ENCODE measurements at places on chromosomes 2 and 18. TPM values are rescaled to one million over a fixed set of nuclear protein-coding genes. Genes with fewer than 3 reads are reported as not detected.

DNA sequence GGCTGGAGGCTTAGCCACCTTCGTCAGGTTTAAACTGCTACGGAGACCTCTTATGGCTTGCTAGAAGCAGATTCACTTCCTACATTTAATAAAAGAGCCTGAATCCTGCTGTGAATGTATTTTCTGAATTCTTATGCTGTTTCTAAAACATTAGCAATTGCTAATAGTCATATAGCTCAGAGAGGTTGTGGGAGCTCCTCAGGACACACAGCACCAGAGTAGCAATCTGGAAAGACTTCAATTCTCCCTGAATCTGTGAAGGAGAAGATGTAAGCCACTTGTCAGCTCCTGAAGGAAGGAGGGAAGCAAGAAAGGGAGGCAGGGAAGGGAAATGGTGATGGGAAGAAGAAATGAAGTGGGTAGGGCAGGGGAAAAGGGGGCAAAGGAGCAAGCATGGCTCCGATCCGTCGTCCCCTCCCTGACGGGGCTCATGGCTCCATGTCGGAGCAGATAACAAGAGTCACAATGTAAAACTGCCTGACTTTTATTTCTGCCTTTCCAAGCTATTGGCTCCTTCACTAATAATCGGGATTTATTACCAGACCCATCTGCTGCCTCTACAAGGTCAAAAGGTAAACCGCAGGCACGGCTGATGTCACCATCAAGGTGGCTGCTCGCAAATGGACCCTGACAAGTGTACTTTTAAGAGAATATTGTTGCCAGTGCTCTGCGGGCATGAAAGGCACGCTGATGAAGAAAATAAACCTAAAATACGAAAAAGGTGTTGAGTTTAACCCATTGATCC, 656.0 kb upstream of the SALL3 start:
- no peak for DNase-seq

DNA sequence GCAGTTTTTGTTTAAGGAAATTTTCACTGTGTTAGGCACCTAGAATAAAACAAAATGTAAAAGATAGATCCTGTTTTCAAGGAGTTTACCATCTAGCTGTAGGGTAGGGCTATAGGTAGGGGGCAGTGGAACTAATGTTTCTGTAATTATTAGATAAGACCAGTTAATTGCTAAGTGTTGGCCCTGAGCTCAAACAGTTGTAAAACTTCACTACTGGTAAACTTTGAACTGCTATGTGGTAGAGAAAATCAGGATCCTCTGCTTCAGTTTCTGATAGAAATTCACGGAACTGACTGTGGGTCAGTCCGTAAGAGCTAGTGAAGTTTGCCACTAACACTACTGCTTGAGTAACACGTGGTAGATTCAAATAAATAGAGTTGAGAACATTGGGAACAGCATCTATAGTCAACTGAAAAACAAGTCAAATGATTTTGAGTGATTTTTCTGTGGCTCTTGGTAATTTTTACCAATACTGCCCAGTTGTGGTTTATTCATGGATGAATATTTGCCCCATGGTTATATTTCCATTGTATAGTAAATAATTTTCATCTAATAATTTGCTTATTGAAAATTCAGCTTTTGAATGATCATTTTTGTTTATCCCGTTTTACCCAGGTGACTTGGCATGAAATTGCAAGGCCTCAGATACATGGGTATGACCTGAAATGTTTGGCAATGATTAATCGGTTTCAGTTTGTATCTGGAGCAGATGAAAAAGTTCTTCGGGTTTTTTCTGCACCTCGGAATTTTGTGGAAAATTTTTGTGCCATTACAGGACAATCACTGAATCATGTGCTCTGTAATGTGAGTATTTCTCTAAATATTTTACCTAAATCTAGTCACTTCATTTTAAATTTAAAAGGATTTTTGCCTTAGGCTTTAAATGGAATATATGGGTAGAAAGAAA, 26.4 kb downstream of the ELP2 start:
- DNase-seq: no peak

GRCh38 chr2:166344286-166345113, 31.2 kb downstream of the SCN9A start:
- no peak for DNase-seq

GRCh38 chr2:39107156-39107555, 13.7 kb downstream of the SOS1 start:
- DNase-seq: no peak

Gene SLC9A4
- not detected for total RNA-seq

Gene UGT1A5
- total RNA-seq: 4.6 TPM

Gene TTC21B
- 6.2 TPM for total RNA-seq

Gene TFCP2L1
- total RNA-seq: 0.30 TPM

All from left lobe of liver (tissue), 2 donors.